ENCODE measurements at places on chromosomes 3 and 15.

DNA sequence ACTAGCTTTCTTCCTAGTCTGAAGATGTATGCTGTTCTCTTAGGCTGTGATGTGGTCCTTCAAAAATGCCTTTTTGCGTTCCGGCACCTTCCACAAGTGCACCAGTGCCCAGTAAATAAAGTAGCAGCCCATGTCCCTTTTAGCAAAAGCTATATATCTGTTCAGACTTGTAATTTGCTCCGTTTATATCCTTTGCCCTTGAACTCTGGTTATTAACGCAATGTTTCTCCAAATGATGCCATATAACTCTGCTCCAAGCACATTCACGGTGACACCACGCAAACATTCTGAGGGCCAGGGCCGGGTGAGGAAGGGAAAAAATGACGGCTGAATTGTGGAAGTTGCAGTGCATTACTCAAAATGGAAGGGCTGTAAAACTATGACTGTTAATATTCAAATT is 1001.1 kb upstream of the NR2F2 start:
- DNase-seq: no peak

- no peak for DNase-seq
Observed at GRCh38 chr3:70770650-70771049, 458.2 kb upstream of the MDFIC2 start.

GRCh38 chr15:91304210-91304609 is 204.2 kb downstream of the SV2B start:
- DNase-seq: no peak

DNA sequence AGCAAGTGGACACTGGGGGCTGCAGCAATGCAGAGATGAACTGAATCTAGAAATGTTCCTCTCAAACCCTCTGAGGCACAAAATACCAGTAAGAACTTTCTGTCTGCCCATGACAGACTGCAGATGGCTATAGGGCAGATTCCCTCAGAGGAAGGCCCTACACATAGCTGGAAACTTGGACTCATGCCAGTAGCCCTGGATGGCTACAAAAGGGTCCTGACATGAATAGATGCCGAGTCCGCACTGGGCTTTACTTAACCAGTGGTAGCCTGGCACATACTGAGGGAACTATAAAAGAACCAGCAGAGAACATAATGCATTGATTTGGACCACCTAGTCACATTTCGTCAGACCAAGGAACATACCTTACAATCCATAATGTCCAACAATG is 66.7 kb downstream of the C3orf80 start:
- no peak for DNase-seq

GRCh38 chr3:134590766-134591165 is 60.1 kb downstream of the KY start:
- no peak for DNase-seq

GRCh38 chr3:156519758-156520162 is 35.2 kb downstream of the SSR3 start:
- DNase-seq: no peak
